GM04503 (cell line): ENCODE measurements at places on chromosomes 2 and 18.

GRCh38 chr18:7479756-7480155 is 87.4 kb upstream of the PTPRM start:
- no peak for DNase-seq

- no peak for DNase-seq
These were observed 33.3 kb downstream of the SPP2 start for GRCh38 chr2:234083572-234084348.

GRCh38 chr2:148645539-148646230 is 1.1 kb downstream of the EPC2 start:
- peak; percentile 89 for DNase-seq

DNA sequence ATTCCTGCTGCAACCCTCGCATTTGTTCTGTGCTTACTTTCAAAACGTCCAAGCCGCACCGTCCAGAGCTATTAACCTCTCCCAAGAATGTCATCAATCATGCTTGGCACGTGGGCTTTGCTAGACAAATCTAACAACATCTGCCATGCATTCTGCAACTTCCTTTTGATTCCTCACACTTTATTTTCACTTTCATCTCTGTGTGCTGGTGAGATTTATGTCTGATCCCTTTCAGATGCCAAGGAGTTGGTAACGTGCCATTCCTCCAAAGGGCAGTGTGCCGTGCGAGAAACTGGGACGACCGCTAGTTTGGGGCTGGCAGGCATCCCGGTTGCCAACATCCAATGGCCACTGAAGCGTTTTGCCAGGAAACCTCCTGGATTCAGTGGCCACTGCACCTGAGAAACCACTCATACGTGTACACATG is 230.0 kb upstream of the PARD3B start:
- DNase-seq: peak; percentile 33

DNA sequence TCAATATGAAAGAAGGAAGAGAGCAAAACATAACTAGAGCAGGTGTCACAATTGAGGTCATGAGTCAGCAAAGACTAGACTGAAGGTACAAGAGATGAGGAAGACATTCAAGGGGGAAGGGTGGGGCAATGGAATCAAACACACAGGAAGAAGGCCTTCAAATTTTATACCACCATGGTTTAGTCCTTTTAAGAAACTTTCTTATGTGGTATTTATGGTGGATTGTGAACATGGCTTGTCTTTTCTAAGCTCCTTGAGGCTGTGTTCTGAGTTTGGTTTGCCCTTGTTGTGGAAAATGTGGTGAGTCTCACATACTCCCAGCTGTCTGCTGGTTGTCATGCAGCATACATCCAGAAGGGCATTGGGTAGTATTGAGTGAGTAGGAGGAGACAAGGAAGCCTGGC is 62.1 kb downstream of the NABP1 start:
- no peak for DNase-seq

DNA sequence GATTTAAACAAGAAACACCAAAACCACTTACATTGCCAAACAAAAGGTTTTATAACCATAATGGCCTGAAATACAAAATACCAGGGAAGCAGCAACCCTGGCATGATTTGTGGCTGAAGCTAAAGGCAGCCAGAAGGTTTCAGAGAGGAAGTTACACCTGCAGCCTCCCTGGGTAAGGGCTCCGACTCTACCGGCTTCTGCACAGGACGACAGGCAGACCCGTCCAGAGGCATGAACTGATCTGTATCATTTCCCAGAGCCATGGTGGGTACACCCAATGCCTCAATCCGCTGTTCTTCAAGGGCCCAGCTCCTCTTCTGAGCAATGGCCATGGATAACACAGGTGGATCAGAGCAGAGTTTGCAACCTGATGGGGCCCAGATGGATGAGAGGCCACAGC is 71.6 kb downstream of the PXDN start:
- DNase-seq: no peak

DNA sequence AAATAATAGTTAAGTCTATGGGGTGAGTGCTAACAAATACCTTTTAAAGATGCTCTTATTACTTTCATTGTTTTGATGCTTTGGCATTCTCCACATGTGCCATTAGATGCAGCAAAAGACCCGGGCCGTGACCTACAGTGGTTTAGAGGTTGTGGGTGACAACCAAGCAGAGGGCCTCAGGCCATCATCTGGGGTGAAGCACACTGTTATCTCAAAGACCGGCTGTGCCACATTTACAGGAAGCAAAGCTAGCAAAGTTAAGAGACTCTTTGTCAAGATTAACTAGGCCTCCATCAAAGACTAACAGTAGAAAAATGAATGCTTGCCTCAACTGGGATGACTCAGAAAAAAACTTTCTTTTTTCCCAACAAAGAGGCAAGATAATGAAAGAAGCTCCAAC is 695.3 kb downstream of the SATB2 start:
- DNase-seq: no peak

DNA sequence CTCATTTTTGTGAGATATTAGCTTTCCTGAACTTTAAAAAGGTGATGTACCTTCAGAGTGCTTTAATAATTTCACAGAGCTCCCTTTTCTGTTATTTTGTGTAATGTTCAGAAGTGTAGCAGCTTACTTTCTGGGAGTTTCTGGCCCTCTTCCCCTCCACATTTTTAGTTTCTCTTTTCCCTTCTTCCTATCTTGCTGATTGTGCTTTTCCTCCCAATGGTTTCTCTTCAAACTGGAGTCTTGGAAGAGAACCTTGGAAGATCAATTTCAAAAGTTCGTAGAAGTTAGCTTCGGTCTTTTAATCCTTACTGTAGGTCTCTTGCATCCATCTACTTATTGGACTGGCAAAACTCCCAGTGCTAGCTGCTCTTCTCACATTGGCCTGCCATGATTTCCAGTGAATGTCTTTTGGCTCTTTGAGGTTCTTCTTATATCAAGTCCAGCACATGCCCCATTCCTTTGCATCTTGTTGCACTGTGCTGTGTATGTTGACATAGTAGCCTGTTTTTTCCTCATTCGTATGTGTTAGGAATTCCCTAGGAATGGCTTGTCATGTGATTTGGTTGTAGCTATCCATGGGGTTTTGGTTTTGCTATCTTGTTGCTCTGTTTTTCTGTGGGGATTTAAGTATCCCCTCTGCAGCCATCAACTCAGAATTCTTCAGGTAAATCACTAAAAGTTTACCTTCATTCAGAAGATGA is 7.8 kb downstream of the CCNT2 start:
- DNase-seq: no peak

DNA sequence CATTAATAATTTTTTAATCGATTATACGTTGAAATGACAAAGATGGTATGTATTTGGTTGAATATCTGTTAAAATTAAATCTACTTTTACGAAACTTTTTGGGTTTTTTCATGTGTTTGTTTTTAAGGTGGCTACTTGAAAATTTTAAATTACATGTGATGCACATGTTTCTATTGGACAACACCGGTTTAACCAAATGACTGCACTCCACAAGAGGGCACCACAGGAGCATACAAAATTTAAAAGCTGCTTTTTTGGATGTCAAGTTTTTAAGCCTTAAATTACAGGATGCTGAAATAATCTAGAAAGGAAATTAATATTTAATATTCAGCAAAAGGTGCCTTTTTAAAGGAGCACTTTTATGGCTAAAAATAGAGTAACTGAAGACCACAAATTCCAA is 98.7 kb downstream of the ACVR1 start:
- no peak for DNase-seq

DNA sequence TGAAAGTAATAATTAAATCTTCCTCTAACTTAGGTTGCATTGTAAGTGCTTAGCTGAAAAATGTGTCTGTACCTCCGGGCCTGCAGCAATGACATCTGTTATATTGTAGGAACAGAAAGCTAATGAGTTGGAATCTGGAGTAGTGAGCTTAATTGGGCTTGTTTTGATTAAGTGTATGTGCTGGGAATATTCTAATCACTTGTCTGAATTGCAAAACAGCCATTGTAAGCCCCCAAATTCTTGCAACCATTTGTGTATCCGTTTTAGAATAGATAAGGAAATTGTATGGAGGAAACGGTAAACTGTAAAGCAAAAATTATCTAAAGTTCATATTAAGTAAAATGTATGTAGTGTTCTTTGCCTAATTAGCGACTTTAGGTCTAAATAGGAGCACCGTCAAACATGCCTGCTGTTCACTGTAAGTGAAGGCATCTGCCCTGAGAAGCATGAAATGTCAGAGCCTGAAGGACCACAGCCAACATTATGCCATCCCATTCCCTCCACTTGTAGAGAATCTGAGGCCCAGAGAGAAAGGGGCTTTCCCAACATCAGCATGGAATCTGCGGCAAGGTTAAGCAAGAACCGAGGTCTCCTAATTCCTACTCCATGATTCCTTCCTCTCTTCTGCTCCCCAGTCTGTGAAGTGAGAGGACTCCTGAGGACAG is 466.4 kb downstream of the TDRD15 start:
- DNase-seq: no peak

DNA sequence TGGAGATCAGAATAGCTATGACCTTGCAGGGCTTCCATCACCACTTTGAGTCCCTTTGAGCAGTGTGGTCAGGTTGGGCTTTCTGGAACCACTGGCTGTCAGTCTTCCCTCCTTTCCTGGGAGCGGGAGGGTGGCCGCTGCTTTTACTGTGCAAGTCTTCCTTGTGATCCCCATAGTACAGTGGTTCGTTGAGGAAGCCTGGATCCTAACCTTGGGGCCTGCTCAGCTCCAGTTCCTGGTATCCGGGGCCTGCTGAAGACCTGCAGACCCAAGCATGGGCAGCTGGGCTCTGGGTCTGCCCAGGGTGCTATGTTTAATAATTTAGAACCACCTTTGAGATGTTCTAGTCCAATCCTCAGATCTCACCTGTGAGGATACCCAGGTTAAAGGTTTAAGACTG is 104.2 kb downstream of the CLIP4 start:
- DNase-seq: no peak

GRCh38 chr18:26763446-26764110 is 101.9 kb downstream of the AQP4 start:
- no peak for DNase-seq

- no peak for DNase-seq
These were observed 2796.7 kb upstream of the TEKT4 start for GRCh38 chr2:92074549-92074898.

DNA sequence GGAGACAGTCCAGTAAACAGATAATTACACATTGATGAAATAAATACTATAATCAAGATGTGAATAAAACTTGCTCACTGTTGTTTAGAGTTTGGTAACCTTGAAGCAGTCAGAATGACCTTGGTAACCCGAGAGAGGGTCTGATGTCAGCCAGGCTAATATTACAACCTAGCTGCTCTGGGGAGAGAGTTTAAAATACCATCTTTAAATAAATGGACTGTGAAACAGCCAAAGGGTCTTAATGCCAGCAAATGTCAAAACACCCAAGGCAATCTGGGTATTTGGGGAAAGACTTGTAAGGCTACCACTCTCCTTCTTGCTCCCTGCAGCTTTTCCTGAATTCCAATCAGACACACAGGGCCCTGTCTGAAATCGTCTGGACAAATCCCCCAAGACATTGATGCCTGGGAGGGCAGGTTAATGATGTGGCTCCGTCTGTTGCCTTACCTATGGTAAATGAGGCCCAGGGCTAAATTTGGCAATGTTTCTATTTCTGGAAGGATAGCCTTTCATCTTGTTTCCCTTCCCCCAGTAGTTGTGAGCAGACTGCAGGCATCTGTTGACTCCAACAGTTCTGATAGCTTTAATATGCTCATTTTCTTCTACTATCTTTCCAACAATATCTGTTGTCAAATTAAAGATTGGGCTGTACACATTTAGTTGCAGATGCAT is 43.0 kb upstream of the ITGB6 start:
- no peak for DNase-seq

DNA sequence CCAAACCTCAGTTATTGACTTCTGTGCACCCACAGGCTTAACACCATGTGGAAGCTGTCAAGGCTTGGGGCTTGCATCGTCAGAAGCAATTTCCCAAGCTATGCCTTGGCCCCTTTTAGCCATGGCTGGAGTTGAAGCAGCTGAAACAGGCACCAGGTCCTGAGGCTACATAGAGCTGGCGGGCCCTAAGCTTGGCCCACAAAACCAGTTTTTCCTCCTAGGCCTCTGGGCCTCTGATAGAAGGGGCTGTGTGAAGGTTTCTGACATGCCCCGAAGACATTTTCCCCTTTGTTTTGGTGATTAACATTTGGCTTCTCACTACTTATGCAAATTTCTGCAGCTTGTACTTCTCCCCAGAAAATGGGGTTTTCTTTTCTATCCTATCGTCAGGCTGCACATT is 9.1 kb upstream of the TMX3 start:
- DNase-seq: no peak

DNA sequence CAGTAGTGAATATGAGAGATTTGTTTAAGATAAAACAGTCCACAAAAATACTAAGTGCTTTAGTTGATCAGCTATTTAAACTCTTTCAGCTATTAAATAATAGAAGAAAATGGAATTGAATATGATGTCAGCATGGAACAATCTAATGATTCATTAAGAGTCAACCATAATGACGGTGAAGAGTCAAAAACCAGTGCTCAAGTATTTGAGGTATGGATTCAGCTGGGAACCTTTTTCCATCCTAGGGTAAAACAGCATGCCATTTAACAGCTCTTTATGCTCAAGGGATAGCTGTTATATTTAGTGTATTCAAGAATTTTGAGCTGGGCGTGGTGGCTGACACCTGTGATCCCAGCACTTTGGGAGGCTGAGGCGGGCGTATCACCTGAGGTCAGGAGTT is 29.7 kb downstream of the CARF start:
- DNase-seq: no peak

- no peak for DNase-seq
These were observed 223.2 kb upstream of the PIK3C3 start for GRCh38 chr18:41731884-41732283.

- no peak for DNase-seq
These were observed 430.4 kb downstream of the TXNL1 start for GRCh38 chr18:56207989-56208388.

GRCh38 chr2:144300632-144301031 is 219.3 kb downstream of the ZEB2 start:
- DNase-seq: no peak

GRCh38 chr18:80227472-80227871 is 19.8 kb downstream of the PARD6G start:
- DNase-seq: no peak

GRCh38 chr2:200422532-200423261 is 87.2 kb downstream of the KCTD18 start:
- DNase-seq: no peak

GRCh38 chr2:111535404-111535803 is 348.6 kb downstream of the ANAPC1 start:
- peak; percentile 27 for DNase-seq

DNA sequence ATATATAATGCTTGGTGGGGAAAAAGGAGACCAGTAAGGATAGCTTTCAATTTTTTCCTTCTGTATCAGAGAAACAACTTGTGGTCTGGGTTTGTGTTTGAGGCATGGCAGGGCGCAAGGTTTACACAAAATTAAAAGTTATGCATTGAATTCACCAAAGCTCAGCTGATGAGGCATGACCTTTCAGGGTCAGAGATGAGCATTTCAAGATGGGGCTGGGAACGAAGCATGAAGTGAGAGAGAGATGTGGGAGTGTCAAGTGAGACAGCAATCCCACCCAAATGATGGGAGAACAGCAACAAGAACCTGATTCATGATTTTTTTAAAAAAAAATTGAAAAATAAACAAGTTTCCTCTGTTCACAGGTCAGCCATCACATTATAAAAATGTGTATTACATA is 4.9 kb downstream of the GPR55 start:
- no peak for DNase-seq

GRCh38 chr18:3088449-3088848 is 75.5 kb upstream of the LPIN2 start:
- no peak for DNase-seq

GRCh38 chr2:37880551-37880950 is 44.5 kb upstream of the RMDN2 start:
- no peak for DNase-seq
